Cortex of kidney (tissue), 1 donor: ENCODE measurements at places on chromosomes 16 and 17.

DNA sequence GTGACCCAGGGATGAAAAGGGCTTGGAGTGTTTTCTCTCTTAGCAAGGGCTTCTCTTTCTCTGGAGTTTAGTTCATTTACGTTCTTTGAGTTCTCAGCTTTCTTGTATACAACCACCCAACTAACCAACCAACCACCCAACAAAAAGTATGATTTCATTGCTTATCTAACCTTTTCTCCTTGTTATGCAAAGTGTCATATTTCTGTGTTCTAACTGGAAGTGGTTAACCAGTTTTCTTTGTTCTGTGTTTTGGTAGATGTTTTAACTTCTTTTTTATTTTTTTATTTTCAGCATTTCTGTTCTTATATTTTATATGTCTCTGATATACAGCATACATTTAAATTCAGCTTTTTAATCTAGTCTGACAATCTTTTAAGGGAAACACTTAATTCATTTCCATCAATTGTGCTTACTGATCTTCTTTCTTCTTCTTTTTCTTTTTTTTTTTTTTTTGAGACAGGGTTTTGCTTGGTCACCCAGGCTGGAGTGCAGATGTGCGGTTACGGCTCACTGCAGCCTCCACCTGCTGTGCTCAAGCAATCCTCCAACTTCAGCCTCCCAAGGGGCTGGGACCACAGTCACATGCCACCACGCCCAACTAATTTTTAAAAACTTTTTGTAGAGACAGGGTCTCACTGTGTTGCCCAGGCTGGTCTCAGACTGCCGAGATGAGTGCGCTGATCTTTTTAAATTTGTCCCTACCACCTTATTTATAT lies 29.6 kb downstream of the NLK start:
- no peak for DNase-seq

DNA sequence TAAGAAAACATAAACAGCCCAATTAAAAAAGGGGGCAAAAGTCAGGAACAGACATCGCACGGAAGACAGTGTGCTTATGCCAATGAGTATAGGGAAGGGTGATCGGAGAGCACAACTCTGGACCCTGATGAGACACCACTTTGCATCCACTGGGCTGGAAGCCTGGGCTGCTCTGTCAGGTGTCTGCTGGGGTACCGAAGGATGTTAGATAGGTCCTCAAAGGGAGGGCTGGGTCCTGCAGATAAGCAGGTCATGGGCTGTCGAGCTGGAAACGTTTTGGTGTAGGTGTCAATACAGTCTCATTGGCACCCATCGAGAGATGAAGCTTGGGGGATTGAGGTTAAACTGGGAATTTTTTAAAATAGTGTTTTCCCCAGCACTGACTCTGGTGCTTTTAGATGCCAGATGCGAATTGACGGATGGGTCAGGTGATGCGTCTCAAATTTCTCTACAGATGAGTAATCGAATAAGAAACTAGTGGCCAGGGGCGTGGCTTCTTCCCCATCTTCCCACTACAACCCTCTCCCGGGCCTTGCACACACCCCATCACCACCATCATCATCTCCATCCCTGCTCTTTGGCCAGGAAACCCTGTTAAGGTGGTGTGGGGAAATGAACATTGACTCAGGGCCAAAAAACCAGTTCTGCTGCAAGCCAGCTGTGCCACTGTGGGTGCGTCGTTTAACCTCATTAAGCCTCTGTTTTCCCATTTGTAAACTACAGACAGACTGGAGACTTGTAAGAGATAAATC lies 47.8 kb upstream of the IRF8 start:
- DNase-seq = no peak

DNA sequence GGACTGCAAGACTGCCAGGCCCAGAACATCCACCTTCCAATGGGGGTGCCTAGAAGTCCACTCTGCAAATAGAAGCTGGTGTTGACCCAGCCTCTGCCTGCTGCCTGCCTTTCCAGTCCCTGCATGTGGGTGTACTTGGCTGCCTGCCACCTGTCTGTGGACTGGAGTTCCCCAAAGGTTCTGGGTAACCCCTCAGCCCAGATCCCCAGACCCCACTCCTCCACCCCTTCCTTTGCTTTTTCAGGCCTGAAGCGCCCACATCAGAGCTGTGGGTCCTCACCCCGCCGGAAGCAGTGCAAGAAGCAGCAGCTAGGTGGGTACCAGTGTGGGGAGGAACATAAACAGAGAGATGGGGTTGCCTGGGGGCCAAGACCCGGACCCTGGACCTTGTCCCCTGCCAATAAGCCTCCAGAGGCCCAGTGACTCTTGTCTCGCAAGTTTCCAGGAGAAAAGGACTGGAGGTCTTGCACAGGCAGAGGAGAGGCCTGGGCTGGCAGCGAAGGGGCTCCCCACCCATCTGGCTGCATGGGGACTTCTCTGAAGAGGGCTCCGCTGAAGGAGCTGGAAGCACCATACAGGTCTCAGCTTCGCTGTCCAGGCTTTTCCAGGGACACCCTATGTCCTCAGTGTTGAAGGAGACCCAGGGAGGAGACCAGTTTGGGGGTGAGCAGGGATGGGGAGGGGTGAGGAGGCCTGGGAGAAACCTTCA lies 34.3 kb downstream of the NLRC5 start:
- no peak for DNase-seq

DNA sequence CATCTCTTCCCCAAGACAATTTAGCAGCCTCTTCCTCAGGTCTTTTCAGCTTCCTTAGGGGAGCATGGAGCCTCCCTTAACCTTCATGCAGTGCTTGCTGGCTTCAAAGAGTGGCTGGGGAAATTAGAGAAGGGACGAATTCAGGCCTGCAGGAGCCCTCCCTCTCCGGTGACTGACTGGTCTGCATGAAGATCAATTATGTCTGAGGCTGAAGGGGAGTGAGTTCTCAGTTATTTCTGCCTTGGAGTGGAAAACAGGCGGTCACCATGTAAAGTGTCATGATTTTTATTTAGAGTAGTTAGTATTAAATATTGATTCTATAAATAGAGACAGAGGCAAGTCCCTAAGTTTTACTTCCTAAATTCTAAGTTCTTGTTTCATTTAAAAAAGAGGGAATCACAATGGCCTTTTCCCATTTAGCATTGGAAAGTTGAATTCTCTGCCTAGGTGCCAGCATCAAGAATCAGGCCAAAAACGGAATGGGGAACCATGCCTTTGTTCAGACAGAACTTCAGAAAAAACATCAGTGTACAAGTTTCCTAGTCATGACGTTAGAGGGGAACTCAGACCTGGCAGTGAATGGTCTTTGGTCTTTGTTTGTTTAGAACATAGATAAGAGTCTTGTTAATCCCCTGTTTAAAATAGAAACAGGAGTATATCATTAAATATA lies 4.4 kb downstream of the GABARAPL2 start:
- DNase-seq = no peak

GRCh38 chr17:66126231-66126630 lies 65.7 kb downstream of the CEP112 start:
- DNase-seq = no peak

DNA sequence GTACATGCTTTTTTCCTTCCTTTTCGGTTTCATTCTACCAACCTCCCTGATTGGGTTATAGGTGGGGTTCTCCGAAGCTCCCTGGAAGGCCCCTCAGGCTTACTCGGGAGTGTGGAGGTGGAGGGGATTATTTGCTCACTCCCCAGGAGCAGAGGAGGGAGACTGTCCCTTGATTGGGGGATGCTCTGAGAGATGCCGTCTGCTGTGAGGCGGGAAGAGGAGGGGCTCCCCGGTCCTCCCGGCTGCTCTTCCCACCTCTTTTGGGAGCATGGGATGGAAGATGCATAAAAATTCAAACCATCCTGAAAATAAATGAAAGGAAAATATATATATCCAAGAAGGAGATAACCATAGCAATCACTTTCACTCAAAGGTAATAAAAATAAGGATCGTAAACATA lies 16.1 kb upstream of the RPTOR start:
- DNase-seq = no peak

DNA sequence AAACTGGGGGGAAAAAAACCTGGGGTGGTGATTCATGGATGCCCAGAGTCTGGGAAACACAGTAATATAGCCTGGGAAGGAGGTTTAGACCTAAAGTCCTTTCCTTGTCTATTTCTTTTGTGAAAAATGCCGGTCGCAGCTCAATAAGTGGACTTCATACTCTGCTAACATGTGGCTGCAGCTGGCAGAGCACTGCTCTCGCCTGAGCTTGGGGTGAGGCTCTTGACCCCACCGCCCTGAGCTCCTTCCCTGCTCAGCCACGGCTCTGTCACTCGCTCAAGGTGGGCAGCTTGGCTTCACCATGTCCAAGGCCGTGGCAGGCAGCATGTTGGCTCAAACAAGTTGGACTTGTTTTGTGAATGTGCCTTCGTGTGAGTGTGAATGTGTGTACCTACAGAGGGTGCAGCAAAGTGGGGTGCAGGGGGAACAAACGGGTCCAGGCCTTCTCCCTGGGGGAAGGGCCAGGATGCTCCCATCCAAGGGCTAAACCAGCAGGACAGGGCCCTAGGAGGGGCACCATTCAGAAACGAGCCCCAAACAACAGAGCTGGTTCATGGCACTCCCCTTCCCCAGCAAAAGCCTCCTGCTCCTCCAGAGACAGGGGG lies 4.9 kb downstream of the FA2H start:
- DNase-seq = no peak

GRCh38 chr17:29722411-29723198 lies 99.9 kb upstream of the CORO6 start:
- no peak for DNase-seq

DNA sequence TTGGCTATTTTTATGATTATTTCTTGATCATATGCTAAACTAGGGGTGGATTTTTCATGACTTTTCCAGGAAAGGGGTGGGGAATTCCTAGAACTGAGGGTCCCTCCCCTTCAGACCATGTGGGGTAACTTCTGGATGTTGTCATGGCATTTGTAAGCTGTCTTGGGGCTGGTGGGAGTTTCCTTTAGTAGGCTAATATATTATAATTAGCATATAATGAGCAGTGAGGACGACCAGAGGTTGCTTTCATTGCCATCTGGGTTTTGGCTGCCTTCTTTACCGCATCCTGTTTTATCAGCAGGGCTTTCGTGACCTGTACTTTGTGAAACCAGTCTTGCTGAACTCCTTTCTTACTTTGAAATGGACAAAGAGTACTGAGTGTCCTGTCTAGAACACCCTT lies 40.4 kb upstream of the ABCA5 start:
- no peak for DNase-seq

GRCh38 chr17:79439493-79439892 lies 171.4 kb downstream of the RBFOX3 start:
- no peak for DNase-seq

- no peak for DNase-seq
Observed at GRCh38 chr17:53626286-53626685, 196.4 kb upstream of the KIF2B start.

DNA sequence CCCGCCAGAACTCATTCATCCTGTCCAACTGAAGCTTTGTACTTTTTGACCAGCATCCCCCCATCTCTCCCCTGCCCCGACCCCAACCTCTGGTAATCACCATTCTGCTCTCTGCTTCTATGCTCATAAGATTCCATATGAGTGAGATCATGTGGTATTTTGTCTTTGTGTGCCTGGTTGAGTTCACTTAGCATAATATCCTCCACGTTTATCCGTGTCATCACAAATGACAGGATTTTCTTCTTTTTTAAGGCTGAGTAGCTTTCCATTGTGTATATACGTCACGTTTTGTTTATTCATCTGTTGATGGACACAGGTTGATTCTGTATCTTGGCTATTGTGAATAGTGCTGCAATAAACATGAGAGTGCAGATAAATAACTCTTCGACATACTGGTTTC lies 278.9 kb downstream of the SNX29 start:
- DNase-seq = no peak

DNA sequence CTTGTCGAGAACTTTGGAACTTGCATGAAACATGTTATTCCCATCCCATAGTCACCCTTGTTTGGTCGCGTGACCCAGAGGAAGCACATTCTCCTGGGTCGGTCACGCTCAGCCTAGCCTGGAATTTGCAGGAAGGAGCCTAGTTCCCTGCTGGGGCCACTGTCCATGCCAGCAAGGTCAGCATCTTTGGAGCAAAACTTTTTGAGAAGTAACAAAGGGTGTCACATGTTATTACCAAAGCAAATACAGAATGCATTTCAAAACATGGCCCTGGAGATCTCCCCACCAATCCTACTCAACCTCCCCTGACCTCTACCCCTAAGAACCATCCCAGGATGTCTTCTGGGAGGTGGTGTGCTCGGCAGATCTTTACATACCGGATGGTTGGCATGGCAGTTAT lies 26.2 kb upstream of the IRF8 start:
- DNase-seq = no peak

GRCh38 chr17:74949455-74950115 lies 13.9 kb downstream of the OTOP3 start:
- DNase-seq = no peak

DNA sequence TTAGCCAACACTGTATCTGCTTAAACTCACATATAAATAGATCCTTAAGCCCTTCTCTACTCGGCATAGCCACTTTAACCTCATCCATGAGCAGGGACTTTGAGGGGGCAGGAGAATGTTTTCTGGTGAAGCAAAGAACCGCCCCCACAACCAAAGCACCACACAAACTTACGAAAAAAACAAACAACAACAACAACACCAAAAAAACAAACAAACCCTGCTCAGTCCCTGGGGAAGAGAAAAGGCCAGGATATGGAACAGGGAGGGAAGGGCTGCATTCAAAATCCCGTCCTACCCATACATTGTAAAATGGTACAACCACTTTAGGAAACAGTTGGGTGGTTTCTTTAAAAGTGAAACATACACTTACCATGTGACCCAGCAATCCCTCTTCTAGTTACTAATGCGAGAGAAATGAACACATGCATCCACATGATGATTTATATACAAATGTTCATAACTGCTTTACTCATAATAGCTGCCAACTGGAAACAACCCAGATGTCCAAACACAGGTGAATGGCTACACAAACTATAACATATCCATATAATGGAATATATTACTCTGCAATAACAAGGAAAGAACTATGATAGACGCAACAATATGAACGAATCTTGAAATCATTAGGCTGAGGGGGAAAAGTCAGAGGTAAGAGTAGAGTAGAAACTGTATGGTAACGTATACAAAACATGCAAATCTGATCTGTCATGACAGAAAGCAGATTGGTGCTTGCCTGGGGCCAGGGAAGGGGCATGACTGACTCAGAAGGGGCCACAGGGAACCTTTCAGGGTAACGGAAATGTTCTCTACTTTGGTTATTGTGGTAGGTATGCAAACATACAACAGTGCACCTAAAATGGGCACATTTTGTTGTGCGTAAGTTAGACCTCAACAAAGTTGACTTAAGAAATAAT lies 37.7 kb upstream of the TOB1 start:
- no peak for DNase-seq
